ENCODE measurements at places on chromosomes 7 and 10. TPM values are rescaled to one million over a fixed set of nuclear protein-coding genes. Genes with fewer than 3 reads are reported as not detected.

DNA sequence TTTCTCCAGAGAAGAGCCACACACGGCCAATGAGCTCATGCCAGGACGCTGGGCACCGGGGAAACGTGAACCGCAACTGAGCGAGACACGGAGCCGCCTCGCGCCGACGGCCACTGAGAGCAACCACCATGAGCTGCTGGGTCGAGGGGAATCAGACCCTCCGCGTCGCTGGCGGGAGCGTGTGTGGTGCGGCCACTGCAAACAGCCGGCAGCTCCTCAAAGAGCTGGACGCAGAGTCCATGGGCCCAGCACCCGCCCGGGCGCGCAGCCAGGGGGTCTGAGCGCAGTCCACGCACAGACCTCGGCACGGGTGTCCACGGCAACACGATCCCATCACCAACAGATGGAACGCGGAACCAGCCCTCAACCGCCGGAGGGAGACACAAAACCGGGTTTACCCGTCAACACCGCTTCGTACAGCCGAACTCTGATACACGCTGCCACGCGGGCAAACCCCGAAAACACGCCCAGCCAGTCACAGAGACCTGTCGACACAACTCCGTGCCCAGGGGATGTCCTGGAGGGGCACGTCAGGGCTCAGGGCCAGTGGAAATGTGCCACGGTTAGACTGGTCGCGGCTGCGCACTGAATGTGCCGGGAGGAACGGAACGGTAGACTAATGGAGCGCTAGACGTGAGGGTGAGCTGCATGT is 147.1 kb downstream of the ELFN1 start:
- H3K27me3 ChIP-seq = no peaks in the 10 kb centered on the region
- H3K4me1 ChIP-seq = peaks cover 5% of the 10 kb centered on the region
- H3K4me3 ChIP-seq = no peak overlapping the region
- no peak for DNase-seq
- no peaks in the 10 kb centered on the region for H3K36me3 ChIP-seq

GRCh38 chr7:32163896-32164295 is 93.7 kb upstream of the PDE1C start:
- DNase-seq = no peak
- peak overlapping the region; percentile 82 for H3K27ac ChIP-seq
- no peaks in the 10 kb centered on the region for H3K27me3 ChIP-seq
- H3K4me1 ChIP-seq = no peaks in the 10 kb centered on the region
- no peaks in the 10 kb centered on the region for H3K36me3 ChIP-seq
- no peak overlapping the region for H3K4me3 ChIP-seq

GRCh38 chr7:139738101-139738489 is 39.7 kb downstream of the HIPK2 start:
- H3K27me3 ChIP-seq = no peaks in the 10 kb centered on the region
- no peak for DNase-seq
- peaks cover 98% of the 10 kb centered on the region for H3K4me1 ChIP-seq

- no peak overlapping the region for H3K27ac ChIP-seq
Measured at GRCh38 chr7:122883049-122883680, 3.1 kb downstream of the CADPS2 start.

GRCh38 chr7:107768263-107768662 is 24.3 kb downstream of the CBLL1 start:
- H3K4me1 ChIP-seq = no peaks in the 10 kb centered on the region
- H3K27ac ChIP-seq = no peak overlapping the region
- DNase-seq = no peak
- H3K27me3 ChIP-seq = no peaks in the 10 kb centered on the region
- H3K36me3 ChIP-seq = no peaks in the 10 kb centered on the region

GRCh38 chr7:139994356-139994755 is 68.4 kb downstream of the PARP12 start:
- no peaks in the 10 kb centered on the region for H3K27me3 ChIP-seq
- H3K4me1 ChIP-seq = no peaks in the 10 kb centered on the region
- H3K36me3 ChIP-seq = no peaks in the 10 kb centered on the region
- H3K4me3 ChIP-seq = no peak overlapping the region
- no peak for DNase-seq

DNA sequence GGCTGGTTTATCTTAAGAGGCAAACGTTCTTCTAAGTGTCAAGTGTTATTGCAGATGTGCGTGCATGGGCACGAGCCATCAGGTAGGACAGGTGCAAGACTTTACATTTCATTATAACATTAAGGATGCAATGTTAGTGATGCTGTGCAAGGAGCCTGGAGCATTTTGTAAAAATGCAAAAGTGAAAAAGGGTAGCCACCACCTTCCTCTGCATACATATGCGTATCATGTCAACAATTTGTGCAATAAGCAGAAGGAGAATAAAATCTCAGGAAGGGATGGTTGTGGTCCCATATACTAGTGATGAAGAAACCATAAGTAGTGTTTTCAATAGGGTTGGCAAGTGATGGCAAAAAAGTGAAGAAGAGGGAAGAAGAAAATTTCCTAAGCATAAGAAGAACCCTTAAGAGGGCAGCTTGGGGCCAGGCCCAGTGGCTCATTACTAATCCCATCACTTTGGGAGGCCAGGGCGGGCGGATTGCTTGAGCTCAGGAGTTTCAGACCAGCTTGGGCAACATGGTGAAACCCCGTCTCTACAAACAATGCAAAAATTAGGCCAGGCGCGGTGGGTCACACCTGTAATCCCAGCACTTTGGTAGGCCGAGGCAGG is 7.5 kb downstream of the PIK3AP1 start:
- H3K4me1 ChIP-seq = no peaks in the 10 kb centered on the region
- H3K36me3 ChIP-seq = peaks cover 10% of the 10 kb centered on the region
- DNase-seq = no peak
- no peaks in the 10 kb centered on the region for H3K27me3 ChIP-seq
- H3K4me3 ChIP-seq = no peak overlapping the region
- no peak overlapping the region for H3K27ac ChIP-seq

GRCh38 chr7:132655131-132655727 is 79.0 kb upstream of the PLXNA4 start:
- peak; percentile 61 for DNase-seq
- no peak overlapping the region for H3K4me3 ChIP-seq
- H3K27ac ChIP-seq = no peak overlapping the region
- peaks cover 6% of the 10 kb centered on the region for H3K4me1 ChIP-seq

- H3K27me3 ChIP-seq = no peaks in the 10 kb centered on the region
- no peaks in the 10 kb centered on the region for H3K36me3 ChIP-seq
- no peaks in the 10 kb centered on the region for H3K4me1 ChIP-seq
- no peak overlapping the region for H3K27ac ChIP-seq
- DNase-seq = no peak
Measured at GRCh38 chr10:88555190-88555908, 27.8 kb downstream of the RNLS start.

PNLIPRP2 gene
- total RNA-seq = not detected

EGR2 gene
- total RNA-seq = 8.5 TPM

NODAL gene
- not detected for total RNA-seq

Data from heart left ventricle (tissue), 16 donors.